ENCODE measurements at places on chromosomes 11 and 22.

DNA sequence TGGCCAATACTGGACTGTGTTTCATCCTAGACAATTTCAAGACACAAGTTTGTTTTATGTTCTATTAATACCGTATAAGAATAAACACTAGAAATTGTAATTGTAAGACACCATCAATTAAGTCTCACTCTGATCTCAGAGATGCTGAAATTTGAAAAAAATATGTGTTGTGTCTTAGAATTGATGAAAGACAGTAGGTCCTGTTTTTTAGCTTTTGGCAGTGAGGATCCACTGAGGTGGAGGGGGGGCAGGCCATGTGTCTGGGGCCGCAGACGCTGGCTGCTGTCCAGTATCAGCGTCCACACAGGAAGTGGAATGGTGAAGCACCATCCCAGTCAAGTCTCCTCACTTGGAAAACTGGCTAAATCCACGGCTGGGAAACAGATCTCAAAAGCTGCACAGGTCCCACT, 22.5 kb upstream of the ALG8 start:
- DNase-seq: no peak

DNA sequence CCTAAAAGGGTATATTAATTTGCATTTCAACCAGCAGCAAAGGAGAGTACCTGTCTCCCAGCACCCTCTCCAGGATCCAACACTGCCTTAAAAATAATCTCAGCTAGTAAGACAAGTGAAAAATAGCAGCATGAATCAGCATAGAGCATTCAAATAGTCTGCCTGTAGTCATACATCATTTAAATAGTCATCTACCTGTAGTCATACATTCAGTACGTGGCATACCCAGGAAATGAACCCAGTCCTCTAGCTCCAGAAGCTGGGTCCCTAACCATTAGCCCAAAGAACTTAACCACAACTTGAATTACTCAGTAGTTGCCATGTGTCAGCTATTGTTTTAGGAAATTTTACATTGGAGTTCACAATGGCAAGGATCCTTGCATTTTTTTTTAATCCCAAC, 9.3 kb downstream of the TENM4 start:
- no peak for DNase-seq

- DNase-seq: no peak
These were observed 352.4 kb upstream of the FAT3 start for GRCh38 chr11:91872243-91872642.

DNA sequence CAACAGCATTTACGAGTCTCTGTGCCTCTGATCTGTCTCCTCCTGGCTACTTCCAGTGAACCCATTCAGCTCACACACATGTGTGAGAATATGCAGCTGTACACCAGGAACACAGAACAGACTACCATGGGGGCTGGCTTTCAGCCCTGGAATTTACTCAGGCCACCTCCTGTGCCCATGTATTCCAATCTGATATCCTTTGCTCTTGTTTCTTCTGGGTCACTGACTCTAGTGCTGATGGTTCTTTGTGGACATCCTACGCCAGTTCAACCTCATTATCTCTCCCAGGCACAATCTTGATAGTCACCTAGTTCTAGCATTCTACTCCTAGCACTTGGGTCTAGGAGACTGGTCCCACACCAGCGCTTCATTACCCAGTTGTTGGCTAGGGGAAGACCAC, 23.0 kb upstream of the ZC3H12C start:
- DNase-seq: no peak

- DNase-seq: no peak
These were observed 1.4 kb upstream of the SOX6 start for GRCh38 chr11:16357775-16358174.

DNA sequence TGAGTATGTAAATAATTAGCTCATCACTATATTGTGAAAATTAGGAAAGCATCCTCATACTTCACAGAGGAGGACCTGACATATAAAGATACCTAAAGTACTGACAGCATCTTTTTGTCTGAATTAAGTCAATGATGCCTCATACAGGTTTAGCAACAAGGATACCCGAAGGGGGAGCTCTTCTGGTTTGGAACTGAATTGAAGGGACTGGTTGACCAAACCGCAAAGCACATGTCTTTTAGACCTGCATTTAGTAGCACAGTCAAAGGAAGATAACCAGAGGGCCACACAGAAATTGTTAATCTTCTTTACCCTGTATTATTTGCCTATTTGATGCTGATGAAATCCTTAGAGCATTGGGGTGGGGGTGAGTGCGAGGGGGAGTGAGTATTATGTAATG, 12.9 kb upstream of the WT1 start:
- DNase-seq: no peak

GRCh38 chr22:32700191-32700882, 101.2 kb upstream of the TIMP3 start:
- DNase-seq: no peak

DNA sequence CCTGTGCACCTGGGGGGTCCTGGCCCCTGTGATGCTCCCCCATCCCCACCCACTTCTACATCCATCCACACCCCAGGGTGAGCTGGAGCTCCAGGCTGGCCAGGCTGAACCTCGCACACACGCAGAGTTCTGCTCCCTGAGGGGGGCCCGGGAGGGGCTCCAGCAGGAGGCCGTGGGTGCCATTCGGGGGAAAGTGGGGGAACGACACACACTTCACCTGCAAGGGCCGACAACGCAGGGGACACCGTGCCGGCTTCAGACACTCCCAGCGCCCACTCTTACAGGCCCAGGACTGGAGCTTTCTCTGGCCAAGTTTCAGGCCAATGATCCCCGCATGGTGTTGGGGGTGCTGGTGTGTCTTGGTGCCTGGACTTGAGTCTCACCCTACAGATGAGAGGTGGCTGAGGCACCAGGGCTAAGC, 20.0 kb upstream of the TALDO1 start:
- no peak for DNase-seq

DNA sequence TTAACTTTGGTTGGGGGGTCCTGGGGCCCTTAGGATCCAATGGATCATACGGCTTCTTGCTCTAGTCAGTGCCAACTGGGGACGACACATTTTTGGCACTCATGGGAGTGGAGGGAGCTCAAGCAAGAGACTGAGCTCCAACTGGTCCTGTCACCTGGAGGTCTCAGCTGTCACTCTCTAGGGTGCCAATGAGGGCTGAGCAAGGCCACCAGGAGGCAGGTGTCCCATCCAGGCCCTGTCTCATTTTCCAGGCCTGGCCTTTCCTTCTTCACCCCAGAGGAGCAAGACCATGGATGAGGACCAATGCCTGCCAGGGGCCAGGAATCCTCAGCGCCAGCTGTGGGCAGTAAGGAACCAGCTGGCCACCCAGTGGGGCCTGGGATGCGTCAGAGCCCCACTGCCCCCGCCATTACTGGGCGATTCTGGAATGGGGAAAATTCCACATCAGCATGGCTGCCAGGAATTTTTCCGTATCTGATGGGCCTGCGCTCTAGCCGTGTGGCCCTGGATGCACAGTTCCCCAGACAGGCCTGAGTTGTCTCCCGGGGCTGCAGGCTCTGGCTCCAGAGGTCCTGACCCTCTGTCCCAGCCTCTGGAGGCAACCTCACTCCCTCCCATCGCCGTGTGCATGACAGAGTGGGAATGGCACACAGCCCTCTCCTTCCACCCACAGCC, 669 bp upstream of the GAL3ST1 start:
- DNase-seq: no peak

GRCh38 chr22:33747029-33747428, 173.2 kb downstream of the LARGE1 start:
- no peak for DNase-seq

DNA sequence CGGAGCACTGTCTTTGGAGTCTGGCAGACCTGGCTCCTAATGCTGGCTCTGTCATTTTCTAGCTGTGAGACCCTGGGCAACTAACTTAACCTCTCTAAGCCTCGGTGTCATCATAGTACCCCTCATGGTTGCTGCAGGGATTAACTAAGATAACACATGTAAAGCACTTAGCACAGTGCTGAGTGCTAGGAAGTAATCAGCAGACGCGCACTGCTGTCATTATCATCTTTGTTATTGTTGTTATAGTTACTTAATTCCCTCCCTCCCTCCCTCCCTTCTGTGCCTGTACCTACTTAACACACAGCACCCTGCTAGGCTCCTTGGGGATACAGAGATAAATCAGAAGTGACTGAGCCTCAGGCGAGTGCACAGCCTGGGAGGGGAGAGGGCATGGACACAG, 104.7 kb upstream of the PITPNB start:
- no peak for DNase-seq

- no peak for DNase-seq
These were observed 10.4 kb upstream of the AGBL2 start for GRCh38 chr11:47725442-47726117.

DNA sequence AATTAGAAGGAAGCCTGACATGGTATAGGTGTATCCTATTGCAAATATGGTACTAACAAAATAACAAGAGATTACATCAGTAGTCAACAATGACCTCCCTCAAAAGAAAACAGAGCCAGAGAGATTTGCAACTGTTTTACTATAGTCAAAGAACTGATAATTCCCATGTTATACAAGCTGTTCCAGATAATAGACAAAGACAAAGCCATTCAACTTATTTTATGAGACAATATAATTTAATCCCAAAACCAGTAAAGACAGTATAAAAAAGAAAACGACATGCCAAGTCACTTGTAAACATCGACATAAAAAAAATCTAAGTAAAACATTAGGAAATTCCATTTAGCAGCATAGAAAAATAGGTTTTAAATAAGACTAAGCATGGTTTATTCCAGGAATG, 65.2 kb downstream of the PIWIL4 start:
- no peak for DNase-seq

- DNase-seq: no peak
These were observed 16.7 kb downstream of the TXN2 start for GRCh38 chr22:36464715-36465231.

- DNase-seq: no peak
These were observed 89.6 kb downstream of the FANCF start for GRCh38 chr11:22536071-22536470.

DNA sequence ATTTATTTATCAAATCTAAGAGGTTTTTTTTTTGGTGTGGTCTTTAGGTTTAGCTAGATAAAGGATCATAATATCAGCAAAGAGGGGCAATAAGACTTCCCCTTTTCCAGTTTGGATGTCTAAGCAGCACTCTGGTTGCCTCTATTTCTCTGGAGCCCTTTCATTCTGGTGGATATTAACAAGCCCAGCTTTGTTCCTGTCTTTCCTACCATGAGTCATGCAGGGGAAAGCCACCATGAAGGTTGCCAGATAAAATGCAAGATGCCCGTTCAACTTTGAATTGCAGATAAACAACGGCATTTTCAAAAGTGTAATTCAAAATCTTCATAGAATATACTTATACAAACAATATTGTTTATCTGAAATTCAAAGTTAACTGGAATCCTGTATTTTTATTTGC, 143.6 kb downstream of the ADAMTS15 start:
- DNase-seq: no peak

DNA sequence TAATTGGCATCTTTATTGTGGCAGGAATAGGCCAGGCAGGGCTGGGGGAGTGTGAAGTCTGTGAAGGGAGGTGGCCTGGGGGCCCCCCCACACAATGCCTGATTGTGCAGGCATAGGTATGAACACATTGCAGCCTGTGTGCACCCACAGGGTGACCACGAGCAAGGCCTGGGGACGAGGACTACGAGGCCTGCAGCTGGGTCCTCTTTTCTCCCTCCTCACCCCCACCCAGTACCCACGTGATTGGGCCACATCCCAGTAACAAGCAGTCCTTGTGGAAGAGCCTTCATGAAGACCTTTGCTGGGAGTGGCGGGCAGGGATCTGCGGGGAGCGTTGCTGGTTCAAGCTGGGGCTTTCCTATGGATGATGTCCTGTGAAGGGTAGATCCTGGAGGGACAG, 29.3 kb downstream of the ZBTB16 start:
- DNase-seq: no peak

DNA sequence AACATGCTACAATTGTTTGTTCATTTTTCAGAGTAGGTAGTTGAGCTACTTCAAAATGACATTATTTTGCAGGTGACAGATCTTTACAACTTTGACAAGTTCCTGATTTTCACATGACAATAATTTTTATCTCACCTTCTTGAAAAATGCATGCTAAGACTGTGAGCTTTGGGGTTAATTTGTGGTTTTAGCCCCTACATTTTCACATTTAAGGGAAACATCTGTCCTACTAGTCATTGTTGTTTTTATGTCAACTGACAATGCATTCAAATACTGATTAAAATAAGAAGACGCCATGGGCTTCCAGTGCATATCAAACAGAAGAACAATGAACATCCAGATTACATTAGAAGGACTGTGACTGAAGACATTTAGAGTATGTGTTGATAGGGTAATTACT, 1470.8 kb upstream of the TENM4 start:
- DNase-seq: no peak

GRCh38 chr11:121829159-121829643, 286.8 kb downstream of the BLID start:
- no peak for DNase-seq

GRCh38 chr22:37419370-37419968, 7.8 kb downstream of the ELFN2 start:
- no peak for DNase-seq

DNA sequence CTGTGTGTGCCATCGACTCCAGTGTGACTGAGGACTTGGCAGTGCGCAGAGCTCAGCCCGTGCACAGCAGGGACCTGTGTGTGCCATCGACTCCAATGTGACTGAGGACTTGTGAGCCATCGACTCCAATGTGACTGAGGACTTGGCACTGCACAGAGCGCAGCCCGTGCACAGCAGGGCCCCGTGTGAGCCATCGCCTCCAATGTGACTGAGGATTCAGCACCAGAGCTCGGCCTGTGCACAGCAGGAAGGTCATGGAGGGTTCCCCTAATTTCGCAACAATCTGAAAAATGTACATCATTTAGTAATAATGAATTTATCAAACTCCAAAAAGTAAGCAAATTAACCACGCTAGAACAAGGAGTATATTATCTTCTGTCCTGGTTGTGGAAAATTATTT, 348.3 kb upstream of the B3GAT1 start:
- no peak for DNase-seq

DNA sequence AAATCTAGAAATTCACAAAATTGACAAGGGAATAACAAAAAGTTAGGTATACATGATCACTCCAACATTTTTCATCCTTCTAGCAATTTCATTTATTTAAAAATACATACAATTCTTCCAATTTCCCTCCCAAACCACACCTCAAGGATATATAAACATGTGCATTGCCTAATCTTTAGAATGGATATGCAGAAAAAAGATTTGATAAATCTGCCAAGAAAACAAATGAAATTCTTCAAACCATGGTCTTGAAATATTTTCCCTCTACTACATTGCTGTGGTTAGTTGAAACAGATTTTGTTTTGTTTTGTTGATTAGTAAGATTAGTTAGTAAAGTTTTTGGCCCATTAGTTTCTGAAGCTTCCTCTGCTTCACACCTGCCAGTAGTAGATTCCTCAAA, 703.3 kb upstream of the CCDC179 start:
- DNase-seq: no peak

DNA sequence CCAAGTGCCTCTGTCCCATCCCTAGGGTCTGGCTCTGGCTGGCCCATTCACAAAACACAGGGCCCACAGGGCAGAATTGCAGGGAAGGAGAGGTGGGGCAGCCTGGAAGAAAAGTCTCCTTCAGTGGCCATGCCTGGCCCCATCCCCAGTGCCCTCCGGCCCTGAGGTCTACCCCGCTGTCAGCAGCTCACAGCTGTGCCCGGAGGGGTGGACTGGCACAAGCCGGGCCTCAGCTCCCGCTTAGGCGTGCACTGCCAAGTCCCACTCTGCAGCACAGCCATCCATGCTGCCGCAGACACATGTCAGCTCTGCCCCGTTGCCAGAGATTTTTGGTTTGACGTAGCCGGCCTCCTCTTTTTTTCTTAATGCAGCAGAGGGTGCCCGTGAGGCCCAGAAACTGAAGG, 3.9 kb upstream of the SCN2B start:
- DNase-seq: no peak

GRCh38 chr11:65646288-65646957, 8.5 kb downstream of the SIPA1 start:
- DNase-seq: no peak

All from activated CD8-positive, alpha-beta memory T cell treated with anti-CD3 and anti-CD28 coated beads, Interleukin-2, amount 50 U/mL, for 4 hours (primary cell).